ENCODE measurements at places on chromosomes 16 and 17.
A peak's percentile ranks its signal among the peaks of the same experiment; 100 is the strongest.

DNA sequence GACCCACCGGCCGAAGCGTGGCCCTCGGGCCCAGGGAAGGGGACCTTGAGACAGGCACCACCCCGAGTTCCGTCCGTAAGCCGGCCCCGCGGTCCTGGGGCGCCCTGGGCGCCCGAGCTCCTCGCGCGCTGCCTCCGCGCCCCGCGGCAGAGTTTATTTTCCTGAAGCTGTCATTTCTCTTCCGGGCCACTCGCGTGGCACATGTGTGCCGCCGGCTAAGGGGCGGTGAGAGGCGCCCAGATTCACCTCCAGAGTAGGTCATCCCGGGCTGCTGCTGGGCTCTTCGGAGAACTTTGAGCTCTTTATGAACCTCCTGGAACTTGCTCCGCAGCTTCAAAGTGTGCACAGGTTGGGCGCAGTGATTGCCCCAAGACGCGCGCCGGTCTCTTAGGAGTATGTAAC, 489 bp downstream of the ZC3H18 start:
- peak; percentile 24 for DNase-seq

- DNase-seq: peak; percentile 6
Observed at GRCh38 chr17:15883617-15884111, 61.3 kb upstream of the ADORA2B start.

- no peak for DNase-seq
Observed at GRCh38 chr17:43719578-43719977, 39.0 kb downstream of the SOST start.

DNA sequence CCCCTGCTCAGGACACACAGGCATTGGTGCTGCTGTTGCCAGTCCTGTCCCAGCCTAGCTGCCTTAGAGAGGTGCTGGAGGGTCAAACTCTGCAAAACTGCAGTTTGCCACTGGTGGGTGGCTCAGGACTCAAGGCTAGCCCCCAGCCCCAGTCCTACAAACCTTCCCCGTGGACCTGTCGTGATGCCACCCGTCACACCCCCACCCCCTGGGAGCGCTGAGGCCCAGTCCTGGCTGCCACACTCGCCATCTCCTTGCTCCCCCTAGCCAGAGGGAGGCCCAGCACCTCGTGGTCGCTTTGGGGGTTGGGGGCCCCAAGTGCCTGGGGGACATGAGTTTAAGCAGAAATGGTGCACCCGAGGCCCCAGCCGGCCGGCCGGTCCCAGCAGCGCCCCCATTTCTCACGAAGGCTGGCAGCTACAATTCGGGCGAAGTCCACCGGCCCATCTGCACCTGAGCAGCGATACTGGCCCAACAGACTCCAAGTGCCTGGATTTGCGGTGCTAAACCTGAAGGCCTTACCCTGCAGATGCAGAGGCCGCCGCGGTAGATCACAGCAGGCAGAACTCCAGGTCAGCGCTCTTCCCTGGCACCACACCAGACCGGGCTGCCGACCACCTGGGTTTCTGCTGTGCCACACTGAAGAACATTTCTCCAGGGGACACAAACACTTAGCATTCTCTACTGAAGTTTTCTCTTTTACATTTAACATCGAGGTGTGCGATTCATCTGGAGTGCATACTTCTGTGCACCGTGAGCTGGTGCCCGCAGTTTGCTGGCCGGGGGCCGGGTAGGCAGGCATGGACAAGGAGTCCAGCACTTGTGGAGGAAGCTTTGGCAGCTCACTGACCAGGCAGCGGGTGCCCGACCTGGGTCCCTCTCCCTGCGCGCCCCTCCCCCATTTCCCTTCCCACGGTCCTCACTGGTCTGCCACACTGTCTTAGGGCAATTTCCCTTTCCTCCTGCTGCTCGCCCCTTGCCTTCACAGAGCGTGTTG, 130.0 kb downstream of the KCNJ12 start:
- no peak for DNase-seq

- DNase-seq: no peak
Observed at GRCh38 chr17:36945140-36945539, 3.6 kb upstream of the AATF start.

DNA sequence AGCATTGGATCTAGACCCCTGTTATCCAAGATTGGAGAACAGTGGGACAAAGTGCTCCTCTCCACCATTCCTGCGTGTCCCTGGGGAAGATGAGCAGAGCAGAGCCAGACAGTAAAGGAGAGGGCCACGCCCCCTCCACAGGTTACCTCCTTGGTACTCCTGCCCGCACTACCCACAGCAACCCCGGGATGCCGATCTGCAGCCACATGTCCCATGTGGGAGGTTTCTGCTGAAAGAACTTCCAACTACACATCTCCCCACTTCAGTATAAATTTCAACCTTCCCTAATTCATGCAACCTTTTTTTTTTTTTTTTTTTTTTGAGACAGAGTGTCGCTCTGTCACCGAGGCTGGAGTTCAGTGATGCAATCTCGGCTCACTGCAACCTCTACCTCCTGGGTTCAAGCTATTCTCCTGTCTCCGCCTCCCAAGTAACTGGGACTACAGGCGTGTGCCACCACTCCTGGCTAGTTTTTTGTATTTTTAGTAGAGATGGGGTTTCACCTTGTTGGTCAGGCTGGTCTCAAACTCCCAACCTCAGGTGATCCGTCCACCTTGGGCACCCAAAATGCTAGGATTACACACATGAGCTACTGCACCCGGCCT, 2.3 kb downstream of the RAB37 start:
- DNase-seq: no peak

DNA sequence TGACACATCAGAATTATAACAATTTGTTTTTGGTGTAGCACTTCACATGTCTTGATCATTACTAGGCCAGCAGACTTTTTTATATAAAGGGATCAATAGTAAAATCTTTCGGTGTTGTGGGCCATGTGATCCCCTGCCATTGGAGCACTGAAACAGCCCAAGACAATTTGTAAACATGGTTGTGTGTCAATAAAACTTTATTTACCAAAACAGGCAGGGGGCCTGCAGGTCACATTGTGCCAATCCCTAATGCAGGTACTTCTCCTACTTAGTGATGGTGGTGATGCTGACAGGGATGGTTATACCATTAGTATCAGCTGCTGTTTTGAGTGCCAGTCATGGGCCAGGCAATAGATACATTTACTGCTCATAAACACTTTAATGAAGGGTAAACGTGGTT, 319.9 kb downstream of the SNX29 start:
- DNase-seq: no peak

DNA sequence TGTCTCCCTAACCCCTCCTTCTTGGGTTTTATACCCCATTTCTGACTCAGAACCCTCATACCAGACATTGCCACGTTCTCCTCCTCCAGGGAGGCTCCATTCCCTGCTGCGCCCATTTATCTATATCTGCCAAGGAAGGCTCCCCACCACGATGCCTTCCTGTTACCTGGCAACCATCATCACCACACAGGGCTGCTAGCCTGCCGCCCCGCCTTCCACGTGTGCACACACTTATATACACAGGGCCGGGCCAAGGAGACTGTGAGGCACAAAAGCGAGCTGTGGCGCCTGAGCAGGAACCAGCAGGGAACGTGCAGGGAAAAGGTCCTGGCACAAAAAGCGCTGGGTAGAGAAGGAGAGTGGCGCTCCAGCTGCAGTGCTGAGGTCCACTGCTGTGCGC, 261.8 kb downstream of the CBLN1 start:
- DNase-seq: no peak

- DNase-seq: no peak
Observed at GRCh38 chr17:2981325-2981724, 82.1 kb downstream of the OR1D5 start.
